A549 treated with ZK216348 at 1 μM for 4 hours (cell line): ENCODE measurements at places on chromosomes 3 and 15. TPM values are rescaled to one million over a fixed set of nuclear protein-coding genes. Genes with fewer than 3 reads are reported as not detected.

SLC22A14 gene
- 0.09 TPM in 2 of 5 replicates, not detected in the others for total RNA-seq

LYZL4 gene
- total RNA-seq = not detected in 5 replicates

PODXL2 gene
- 6.7 to 11.1 TPM (median 9.7 TPM) in 5 replicates for total RNA-seq

ISLR2 gene
- total RNA-seq = 0.07 to 0.26 TPM (median 0.21 TPM) in 5 replicates

GMNC gene
- total RNA-seq = not detected in 5 replicates

BUB1B gene
- total RNA-seq = 26.5 to 37.3 TPM (median 28.9 TPM) in 5 replicates

TLE3 gene
- 19.6 to 25.2 TPM (median 21.6 TPM) in 5 replicates for total RNA-seq

CHST13 gene
- 0.41 to 1.3 TPM (median 1.1 TPM) in 5 replicates for total RNA-seq

LRCH3 gene
- total RNA-seq = 8.7 to 17.6 TPM (median 15.8 TPM) in 5 replicates

CSPG5 gene
- 0.89 to 1.3 TPM (median 1.1 TPM) in 5 replicates for total RNA-seq

UQCC5 gene
- total RNA-seq = 43.4 to 69.8 TPM (median 59.8 TPM) in 5 replicates

DNAJC19 gene
- total RNA-seq = 17.9 to 27.4 TPM (median 23.2 TPM) in 5 replicates

IMPG2 gene
- 0.04 TPM in 1 of 5 replicates, not detected in the others for total RNA-seq

FILIP1L gene
- 0.11 to 0.27 TPM (median 0.18 TPM) in 4 of 5 replicates, not detected in the other for total RNA-seq

SERINC4 gene
- total RNA-seq = 0.11 TPM in 1 of 5 replicates, not detected in the others

PPIB gene
- 769 to 846 TPM (median 772 TPM) in 5 replicates for total RNA-seq

ADPRH gene
- total RNA-seq = 2.3 to 3.7 TPM (median 2.9 TPM) in 5 replicates

SEMA6D gene
- total RNA-seq = not detected in 5 replicates

C3orf85 gene
- not detected in 5 replicates for total RNA-seq

CKMT1B gene
- total RNA-seq = 2.2 to 4.7 TPM (median 3.7 TPM) in 5 replicates

DNAJA4 gene
- 0.05 TPM in 1 of 5 replicates, not detected in the others for total RNA-seq

RBSN gene
- total RNA-seq = 8.0 to 11.1 TPM (median 9.5 TPM) in 5 replicates

CSPG4 gene
- total RNA-seq = 0.04 to 0.27 TPM (median 0.09 TPM) in 5 replicates

SH2D7 gene
- total RNA-seq = not detected in 5 replicates
